SK-N-DZ (cell line): ENCODE measurements at places on chromosomes 1 and 21.

DNA sequence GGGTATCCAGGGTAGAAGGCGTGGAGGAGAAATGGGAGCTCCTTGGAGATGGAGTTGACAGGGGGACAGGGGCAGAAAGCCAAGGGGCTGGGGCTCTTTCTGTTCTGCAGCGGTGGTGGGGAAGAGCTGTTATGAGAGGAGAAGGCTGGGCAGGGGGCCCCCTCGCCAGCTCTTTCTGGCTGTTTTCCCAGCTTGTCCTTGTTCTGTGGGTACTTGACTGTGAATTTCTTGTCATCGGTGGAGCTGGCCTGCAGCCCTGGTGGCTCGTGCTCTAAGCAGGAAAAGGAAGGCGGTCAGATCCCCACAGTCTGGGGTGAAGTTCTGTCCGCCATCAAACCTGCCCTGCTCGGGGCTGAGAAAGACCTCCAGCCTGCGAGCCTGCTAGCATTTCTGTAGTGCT, 7.6 kb downstream of the ZNF683 start:
- no peak for DNase-seq

DNA sequence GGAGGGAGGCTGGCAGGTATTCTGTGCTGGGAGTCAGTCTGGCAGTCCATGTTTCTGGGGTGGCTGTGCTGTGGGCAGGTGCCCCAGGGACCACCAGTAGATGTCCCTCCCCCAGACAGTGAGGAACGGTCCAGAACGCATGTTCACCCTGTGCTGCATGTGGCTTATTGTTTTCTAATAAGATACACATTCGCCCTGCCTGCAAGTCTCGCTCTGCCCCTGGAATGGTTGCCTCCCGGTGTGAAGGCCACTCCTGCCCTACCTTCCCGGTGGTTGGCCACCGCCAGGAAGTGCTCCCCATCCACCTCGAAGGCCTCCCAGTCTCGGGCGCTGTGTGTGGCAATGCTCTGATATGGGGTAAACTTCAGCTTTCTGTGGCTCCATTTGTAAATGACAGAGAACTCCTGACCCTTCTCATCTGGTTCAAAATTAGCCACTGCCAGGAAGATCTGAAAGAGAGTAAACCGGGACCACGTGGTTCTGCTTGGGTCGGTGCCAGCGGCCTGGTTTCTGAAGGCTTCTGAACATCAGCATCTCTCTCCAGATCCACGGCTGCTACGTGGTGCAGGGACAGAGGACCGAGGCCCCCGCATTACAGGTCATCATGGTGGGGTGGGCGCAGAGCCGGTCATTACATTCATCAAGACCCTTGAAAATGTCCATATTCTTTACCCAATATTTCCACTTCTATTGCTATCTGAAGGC, 14.5 kb downstream of the KRTAP10-1 start:
- no peak for DNase-seq

- no peak for DNase-seq
Observed at GRCh38 chr1:39158327-39159086, 46.0 kb upstream of the MACF1 start.

- no peak for DNase-seq
Observed at GRCh38 chr1:59564192-59564891, 250.4 kb upstream of the HOOK1 start.

DNA sequence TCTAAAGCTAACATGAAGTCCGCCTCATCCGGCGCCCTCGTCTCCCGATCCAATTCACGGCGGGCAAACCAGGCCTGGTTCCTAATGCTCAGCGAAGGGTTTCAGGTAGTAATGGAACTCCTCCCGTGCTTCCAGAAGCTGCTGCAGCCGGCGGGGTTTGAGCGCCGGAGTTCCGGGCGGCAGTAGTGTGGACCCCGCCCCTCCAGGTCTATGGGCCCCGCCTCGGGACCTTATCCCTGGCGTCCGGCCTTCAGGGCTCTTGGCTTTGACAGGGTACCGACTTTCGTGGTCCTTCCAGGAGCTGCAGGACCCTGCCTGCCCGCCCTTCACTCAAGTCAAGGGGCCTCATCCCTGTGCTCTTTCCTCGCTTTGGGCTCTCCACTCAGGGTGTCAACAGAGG, 304.1 kb downstream of the FAM72C start:
- DNase-seq: no peak

DNA sequence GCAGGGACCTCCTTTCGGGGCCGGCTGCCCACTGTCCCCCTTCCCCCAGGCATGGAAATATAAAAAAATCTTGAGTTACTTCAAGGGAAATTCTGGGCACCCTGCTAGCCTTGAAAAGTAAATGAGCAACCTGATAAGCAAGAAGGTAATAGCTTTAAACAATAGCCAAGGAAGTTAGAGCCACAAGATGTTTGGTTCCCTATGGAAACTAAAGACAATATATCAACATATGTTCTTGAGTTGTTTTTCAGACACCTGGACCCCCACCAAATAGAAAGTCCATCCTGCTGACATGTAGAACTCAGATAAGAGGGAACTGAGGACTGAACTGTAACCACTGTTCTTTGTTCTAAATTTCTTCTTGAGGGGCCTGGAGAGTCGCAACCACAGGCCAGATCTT, 19.3 kb upstream of the SLC35A3 start:
- DNase-seq: no peak

DNA sequence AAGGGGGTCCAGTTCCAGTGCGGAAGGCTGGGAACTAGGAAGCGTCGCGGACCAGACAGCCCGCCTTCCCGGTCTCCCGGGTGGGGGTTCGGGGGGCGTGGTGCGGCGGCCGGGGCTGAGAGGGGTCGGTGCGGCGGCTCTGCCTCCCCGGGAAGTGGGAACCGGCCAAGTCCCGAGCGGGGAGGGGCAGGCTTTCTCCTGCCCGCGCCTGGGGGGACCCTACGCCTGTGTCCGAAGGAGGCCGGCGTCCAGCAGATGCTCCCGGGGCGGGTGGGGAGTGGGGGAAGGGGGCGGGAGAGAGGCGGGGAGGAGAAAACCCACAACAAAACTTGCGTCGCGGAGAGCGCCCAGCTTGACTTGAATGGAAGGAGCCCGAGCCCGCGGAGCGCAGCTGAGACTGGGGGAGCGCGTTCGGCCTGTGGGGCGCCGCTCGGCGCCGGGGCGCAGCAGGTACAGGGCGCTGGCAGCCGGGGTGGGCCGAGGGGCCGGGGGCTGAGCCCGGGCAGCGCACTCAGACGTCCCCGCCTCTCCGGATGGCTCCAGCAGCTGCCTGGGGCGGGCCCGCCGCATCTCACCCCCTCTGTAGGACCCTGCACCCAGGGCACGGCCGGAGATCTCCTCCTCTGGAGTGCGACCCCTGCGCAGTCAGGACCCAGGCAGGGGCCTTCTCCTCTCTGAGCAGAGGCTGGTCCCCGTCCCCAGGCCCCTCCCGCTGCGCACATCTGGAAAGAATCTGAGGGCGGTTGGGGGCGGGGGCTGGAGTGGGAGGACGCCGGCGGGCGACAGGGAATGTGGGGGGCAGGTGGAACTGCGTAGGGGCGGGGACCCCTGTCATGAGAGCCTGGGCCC, at the start of gene PODN:
PODN (plus strand) TSS at position 355 of the 849 bp plus-strand sequence. CDS start 7,643 bp downstream, outside the sequence.
- DNase-seq: no peak

GRCh38 chr21:41746744-41747006, 20.2 kb downstream of the RIPK4 start:
- no peak for DNase-seq

- no peak for DNase-seq
Observed at GRCh38 chr1:155043793-155044192, 7.3 kb upstream of the ADAM15 start.

- DNase-seq: no peak
Observed at GRCh38 chr1:10819198-10819901, 22.9 kb upstream of the CASZ1 start.

GRCh38 chr21:35201288-35201687, 152.2 kb upstream of the RUNX1 start:
- DNase-seq: no peak

DNA sequence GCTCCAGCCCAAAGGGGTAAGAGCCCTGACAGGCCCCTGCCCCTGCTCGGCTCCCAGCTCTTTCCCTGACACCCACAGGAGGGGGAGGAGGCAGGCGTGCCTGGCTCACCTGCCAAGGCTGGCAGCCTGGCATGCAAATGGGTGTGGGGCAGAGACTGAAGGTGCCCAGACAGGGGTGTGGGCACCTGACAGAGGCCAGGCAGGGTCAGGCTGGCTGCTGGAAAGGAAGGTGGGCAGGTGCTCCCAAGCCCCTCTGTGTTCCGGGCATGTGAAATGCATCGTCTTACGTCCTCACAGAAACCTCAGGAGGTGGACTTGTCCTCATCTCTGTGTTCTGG, 19.4 kb upstream of the CASZ1 start:
- DNase-seq: no peak

GRCh38 chr1:39085174-39085573, 59.0 kb downstream of the NDUFS5 start:
- DNase-seq: no peak

DNA sequence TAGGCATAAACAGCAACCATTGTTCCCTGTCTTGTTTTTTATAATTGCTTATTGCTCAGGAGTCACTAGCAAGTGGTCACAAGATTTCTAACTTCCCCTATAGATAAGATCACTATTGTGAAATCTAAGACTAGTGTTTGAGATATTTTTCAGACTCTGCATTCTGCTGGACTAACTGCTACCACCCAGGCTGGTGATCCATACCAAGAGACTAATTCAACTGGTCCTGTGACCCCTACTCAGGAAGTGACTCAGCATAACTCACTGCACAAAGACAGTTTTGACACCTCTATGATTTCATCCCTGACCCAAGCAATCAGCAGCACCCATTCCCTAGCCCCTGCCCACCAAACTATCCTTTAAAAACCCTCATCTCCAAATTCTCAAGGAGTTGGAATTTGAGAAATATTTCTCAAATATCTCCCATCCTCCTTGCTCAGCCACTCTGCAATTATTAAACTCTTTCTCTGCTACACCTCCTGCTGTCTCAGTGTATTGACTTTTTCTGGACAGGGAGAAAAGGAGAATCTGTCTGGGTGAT, 52.7 kb downstream of the TRIM33 start:
- no peak for DNase-seq

DNA sequence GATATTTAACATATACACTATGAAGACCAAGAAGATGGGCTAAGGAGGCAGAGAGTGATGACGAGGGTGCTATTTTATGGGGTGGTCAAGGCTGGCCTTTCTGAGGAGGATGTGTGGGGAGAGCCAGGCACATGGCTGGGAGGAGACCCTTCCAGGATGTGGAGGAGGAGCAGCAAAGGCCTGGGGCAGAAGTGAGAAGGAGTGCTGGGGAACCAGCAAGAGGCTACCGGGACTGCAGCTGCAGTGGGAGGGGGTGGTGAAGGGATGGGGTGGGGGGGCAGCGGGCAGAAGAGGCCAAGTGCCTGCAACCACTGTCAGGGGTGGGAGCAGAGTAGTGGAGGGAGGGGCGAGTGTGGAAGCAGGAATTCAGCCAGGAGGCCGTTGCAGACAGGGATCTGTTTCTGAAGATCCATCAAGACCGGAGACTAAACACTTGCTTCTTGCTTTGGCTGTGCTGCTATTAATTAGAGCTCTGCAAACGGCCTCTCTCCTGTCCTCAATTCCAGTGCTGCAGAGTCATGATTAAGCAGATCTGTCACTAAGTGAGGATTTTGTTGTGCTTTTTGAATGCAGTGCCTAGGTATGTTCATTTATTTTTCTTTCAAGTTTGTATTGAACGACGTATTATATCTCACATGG, 89.9 kb downstream of the IER5 start:
- peak; percentile 53 for DNase-seq

DNA sequence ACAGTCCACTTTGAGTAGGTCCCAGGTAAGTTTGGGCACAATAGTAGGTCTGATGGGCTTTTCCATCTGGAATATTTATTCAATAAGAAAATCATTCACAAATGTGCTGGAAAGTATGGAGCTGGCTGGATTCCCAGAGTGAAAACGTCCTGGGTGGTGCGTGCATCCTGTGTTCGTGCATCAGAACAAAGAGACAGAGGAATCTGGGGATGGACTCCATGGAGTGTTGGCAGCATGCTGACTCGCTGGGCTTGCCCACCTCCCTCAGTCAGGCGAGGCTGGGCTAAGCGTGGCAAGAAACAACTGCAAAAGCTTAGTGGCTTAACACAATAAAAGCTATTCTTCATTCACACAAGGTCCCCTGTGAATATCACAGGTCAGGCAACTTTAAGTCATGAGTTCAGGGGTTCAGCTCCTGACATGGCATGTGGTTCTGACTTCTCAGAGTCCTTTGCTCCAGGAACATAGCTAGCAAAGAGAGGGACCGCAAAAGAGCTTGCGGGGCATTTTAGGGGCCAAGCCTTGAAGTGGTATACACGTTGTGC, 151.6 kb upstream of the ZNF644 start:
- no peak for DNase-seq

DNA sequence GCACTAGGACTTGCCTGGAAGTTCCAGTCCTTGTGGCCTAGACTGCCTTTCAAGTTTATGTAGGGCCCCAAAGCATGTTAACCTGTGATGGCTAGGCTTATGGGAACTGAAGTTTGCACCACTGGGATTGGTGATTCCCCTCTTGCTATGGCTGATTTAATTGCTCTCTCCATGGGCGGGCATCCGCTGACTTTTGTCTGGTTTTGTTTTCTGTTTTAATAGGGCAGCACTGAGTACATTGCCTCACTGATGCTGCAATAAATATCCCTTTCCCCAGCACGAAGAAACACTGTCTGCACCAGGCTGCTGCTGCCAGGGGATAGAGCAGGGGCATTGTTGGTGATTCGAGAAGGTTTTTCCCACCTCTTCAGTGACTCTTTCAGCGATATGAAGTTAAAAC, 73.3 kb upstream of the PDE4B start:
- no peak for DNase-seq

DNA sequence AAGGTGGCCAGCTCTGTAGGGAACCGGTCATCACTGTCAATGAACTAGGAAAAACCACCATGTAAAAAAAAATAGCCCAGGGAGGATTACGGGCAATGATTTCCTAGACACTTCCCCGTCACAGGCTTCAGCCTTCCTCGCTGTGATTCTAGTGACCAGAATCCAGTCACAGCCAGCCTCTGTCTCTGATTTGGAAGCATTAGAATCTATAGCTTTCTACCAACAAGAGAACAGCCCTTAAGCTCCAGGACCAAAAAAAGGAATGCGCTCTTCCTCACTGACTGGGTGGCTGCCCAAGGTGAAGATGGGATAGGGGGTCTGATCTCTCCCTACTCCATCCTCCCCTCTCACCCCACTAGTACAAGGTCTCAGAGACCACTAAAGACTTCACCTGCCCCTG, 67.2 kb downstream of the TEX35 start:
- DNase-seq: no peak

- no peak for DNase-seq
Observed at GRCh38 chr21:38326899-38327298, 70.1 kb downstream of the KCNJ15 start.

- DNase-seq: no peak
Observed at GRCh38 chr1:38444770-38445442, 398.3 kb upstream of the POU3F1 start.

GRCh38 chr1:100036718-100037655, 67.2 kb downstream of the SLC35A3 start:
- peak; percentile 20 for DNase-seq

- peak; percentile 41 for DNase-seq
Observed at GRCh38 chr1:54117815-54118563, 34.8 kb downstream of the CDCP2 start.

GRCh38 chr1:43868741-43869067, 64.9 kb upstream of the ARTN start:
- DNase-seq: no peak
